ENCODE measurements at places on chromosomes 6 and 20.

GRCh38 chr6:138965971-138966370 lies 22.1 kb downstream of the REPS1 start:
- no peak for DNase-seq

DNA sequence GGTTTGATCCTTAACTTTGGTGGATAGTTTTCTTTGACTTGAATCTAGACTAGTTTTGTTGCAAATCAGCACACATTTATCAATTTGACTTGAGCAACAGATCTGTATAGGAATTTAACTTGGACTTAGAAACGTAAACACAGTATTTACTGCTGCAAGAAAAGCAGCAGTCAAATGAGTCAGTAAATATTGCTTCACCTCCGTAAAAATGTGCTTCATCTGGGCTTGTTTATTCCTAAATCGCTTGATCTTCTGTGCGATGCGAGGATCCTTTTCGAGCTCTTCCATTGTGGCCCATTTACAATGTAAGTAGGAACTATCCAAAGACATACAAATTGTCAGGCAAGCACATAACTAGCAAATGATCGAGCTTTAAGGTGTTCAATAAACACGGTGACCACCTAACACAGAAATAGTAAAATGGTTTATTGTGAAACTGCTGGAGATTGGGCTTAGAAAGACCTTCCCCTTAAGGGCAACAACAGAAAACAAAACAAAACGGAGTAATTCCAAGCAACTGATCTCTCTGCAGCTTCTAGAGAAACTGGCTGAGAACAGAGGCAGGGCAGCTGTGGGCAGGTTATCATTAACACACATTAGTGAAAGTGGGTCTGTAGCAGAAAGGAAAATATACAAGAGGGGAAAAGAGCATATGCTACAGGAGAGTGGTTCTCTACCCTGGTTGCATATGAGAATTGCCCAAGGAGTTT lies 120.8 kb downstream of the CHD6 start:
- DNase-seq, result no peak

GRCh38 chr20:54062812-54063280 lies 7.5 kb downstream of the BCAS1 start:
- peak; percentile 45 for DNase-seq

- DNase-seq, result no peak
These were observed 128.7 kb downstream of the RIN2 start for GRCh38 chr20:19886661-19887288.

DNA sequence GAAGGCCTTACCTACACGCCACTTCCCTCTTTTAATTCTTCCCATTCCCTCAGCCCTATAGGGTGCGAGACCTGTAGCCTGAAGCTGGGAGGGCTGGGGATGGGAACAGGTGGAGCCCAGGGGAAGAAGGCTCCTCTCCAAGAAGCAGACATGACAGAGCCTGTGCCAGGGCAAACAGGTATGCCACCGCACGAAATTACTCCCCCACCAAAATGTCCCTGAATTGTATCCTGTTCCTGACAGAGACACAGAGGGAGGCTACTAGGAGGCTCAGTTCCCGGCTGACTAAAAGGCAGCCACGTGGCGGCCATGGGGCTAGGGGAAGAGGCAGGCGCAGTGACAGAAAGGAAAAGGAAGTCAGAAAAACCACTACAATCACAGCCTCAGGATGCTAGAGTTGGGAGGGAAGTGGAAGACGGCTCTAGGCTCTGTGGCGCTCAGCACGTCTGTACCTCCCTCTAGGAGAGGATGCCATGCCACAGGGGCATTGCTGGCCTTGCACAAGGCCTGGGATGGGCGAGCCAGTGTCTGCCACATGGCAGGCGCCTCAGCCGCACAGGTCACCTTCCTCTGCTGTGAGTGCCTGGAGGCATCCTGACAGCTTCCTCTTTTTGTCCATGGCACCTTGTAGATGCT lies 27.7 kb downstream of the TFEB start:
- peak; percentile 86 for DNase-seq

DNA sequence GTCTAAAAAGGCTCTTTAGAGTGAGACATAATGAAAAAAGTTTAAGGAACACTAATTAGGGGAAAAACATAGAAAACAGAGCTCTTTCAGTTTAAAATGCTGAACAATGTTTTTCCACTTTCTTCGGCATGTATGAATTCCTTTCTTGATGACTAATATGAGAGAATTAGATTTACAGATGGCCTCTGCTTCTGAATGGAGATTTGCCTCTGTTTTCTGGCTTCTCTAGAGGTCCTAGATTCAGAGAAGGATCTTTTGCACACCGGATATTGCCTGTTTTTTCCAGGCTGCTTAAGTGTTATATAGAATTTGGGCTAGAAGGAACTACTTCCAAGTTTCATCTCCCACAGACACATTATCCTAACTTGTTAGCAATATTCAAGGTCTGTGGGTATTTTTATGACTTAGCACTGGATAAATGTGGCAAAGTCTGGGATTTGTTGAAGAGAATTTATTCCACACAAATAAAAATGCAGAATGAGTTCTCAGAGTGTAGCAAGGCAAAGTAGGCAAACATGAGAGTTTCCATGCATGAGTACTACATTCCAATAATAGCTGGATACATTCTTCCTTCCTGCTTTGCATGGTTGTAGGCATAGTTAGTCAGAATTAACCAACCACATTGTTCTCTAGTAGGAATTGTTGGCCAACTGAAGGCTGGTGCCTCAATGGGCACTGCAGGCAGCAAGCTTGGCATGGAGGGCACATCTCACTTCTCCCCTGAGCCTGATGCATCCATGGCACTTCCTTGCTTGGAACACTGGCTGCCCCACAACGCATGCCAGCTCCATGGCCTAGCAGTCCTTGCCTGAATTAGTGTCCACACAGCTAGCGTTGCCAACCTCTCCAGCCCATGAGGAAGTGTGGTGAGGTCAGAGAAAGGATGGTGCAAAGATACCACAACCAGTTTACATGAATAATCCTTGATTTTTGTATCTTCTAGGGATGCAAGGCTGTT lies 224.2 kb downstream of the CLIC5 start:
- no peak for DNase-seq

DNA sequence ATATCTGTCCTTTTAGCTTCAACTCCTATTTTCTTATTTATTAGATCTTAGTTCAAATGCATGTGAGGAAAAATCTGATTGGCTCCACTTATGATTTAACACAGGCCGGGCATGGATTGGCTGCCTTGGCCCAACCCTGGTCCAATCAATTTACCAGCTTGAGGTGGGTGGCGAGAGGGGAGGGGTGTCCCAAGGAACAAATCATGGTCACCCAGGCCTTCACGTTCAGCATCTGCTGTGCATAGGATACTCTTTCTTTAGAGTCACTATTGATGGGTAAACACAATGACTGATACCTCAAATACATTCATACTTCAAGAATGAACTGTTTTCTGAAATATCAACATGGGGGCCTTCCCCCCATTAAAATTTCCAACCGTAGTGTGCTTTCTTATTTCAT lies 14.9 kb upstream of the BACH2 start:
- DNase-seq, result no peak

DNA sequence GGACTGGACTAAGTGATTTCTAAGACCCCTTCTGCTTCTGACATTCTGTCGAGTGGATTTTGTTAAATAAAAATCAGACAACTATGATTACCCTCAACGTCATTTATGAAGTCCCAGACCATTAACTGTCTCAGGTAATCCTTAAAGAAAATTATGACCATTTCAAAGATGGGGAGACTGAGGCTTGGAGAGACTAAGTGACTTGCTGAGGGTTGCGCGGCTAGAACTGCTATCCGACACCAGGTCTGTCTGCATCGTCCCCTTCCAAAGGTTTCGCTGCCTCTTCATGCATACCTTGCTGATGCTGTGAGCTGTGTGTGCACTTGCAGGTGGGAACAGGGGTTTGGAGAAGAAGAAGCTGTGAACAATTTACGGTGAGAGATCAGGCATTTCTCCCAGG lies 3.1 kb downstream of the SNPH start:
- DNase-seq, result no peak

DNA sequence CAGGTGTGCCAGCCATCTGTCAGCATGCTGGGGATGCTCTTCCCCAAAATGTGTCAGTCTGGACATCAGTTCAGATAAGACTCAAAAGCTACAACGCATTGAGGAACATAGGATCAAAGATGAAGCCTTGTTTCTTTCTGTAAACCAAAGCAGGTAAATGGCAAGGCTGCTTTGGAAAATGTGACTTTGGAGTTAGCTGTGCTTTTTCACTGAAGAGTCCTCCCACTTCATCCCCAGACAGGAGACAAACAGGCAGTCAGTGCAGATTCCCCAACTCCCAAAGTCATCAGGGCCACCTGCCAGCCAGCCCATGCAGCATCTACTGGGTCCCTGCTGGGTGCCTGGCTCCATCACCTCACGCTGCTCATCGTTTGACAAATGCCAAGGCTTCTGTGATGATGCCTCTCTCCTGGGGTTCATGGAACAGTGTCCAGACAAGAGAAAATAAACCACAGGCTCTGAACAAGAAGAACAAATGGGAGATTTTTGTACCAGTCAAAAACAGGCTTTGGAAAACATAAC lies 205.0 kb upstream of the BTBD3 start:
- DNase-seq, result no peak

DNA sequence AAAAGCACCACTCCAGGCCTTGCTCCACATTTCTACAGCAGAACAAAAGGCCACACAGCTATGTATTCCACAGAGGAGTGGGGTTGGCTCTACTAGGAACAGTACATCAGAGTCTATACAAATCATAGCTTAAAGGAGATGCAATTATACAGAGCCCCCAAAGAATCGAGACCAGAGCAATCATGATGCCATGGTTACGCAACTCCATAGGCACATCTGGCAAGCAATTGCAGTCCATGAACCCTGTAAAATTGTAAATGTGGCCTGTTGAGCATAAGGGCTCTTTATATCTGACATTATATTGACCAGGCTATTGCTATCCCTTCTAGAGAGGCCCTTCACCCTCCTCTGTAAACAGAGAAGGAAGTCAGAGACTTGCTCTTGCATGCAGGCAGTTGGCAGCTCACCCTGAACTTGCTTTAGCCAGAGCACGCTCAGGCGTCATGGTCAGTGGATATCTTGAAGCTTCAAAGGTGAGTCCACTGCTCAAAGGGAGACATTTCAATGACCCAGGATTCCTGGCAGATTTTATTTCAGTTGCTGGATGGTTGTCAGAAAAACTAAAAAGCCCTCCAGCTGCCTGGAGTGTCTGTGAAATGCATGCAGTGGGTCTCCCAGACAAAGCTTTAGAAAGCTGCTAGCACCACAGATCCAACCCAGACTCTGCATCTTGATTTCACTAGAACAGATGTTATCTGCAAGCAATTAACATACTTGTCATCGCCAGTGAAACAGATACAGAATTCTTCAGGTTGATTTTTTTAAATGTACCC lies 357.2 kb downstream of the CENPW start:
- no peak for DNase-seq

DNA sequence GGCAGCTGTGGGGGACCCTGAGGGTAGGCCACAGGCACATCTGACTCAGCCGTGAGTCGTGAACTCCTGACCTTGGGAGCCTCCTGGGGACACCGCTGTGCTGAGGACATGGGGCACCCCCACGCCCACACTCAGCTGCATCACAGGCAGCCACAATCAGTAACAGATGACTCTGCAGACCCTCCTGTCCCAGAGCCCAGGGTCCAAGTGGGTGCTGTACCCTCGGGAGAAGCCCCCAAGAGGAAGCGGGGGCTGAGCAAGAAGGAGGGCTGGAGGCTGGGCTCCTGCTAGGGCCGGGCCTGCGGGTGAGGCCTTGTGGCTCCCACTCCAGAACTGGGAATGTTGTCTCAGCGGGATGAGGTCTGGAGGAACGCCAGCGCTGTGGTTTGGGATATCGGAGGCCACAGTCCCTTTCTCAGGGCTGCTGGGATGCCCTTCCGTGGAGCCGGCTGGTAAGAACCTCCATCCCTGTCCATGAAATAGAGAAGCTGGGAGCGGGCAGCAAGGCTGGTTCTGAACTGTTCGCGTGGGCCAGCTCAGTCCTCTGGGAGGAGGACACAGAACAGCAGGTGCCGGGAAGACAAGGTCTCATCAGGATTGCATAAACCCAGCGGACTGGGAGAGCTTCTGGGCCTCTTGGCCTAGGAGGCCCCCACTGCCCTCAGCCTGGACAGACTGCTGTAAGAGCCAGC lies 3.1 kb upstream of the LAMA5 start:
- DNase-seq, result peak; percentile 77

DNA sequence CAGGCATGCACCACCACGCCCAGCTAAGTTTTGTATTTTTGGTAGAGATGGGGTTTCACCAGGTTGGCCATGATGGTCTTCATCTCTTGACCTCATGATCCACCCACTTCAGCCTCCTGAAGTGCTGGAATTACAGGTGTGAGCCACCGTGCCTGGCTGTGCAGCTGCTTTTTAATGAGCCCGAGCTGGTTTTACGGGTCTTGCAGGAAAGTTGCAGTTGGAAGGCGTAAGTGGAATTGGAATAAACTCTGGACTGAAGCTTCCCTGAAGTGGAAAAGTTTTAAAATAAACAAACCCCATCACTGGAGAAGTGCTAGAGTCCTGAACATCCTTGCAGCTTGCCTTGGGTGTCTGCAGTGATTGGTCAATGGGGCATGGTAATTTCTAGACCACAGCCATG lies 40.4 kb downstream of the KIF25 start:
- no peak for DNase-seq

GRCh38 chr6:11645016-11645415 lies 107.5 kb downstream of the TMEM170B start:
- no peak for DNase-seq

DNA sequence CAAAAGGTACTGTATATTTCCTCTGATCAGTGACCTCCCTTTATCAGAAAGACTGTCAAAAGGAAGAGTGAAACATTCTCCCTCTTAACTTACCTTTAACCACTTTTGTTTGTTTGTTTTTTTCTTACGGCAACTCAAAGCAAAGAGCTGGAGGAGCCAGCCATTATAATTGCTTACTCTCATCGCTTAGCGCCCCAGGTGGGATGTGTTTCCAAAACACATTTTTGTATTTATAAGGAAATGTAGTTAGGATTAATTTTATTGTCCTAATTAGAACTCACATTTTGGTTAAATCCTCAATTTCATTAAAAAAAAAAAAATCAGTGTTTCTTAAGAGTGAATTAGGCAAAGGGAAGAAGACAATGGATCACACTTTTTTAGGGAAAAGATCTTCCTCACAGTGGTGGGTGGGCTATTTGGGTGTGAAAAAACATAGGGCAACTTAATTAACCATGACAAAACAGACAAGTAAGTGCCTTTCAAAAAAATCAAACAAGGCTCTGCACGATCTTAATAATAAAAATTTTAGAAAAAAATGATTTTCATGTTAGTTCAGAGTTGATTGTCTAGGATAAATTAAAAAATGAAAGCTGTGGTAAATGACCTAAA lies 1.2 kb upstream of the PHACTR2 start:
- no peak for DNase-seq

- DNase-seq, result peak; percentile 52
These were observed 931 bp upstream of the UCKL1 start for GRCh38 chr20:63957004-63957689.

- DNase-seq, result no peak
These were observed 187.3 kb upstream of the TENT5A start for GRCh38 chr6:81939766-81940165.
